MCF 10A (cell line): ENCODE measurements at places on chromosomes 16 and 17. TPM values are rescaled to one million over a fixed set of nuclear protein-coding genes. Genes with fewer than 3 reads are reported as not detected.

Gene MT1F
- total RNA-seq: 1.7 and 2.4 TPM in 2 replicates

DNA sequence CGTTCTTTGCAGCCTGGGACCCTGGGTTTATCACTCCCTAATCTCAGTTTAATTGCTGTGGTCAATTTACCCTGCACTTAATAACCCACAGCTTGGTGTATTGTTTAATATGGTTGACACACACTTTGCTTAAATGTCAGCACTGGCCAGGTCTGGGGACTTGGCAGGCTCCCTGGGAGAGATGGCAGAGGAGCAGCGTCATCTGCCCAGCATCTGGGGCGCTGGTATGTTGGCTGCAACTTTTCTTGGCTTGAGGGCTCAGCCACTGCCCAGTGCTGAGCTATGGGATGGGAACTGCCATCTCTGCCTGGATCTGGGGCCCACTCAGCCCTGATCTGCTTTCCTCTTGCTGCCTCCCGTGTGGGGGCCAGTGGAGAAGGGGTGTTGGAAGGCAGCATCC, 115.7 kb upstream of the IRX3 start:
- DNase-seq: no peak
- H3K36me3 ChIP-seq: no peaks in the 10 kb centered on the region
- no peaks in the 10 kb centered on the region for H3K27me3 ChIP-seq
- no peak overlapping the region for H3K4me3 ChIP-seq

Gene TNFRSF13B
- not detected in 2 replicates for total RNA-seq

Gene SMIM5
- 0.09 TPM in 1 of 2 replicates, not detected in the other for total RNA-seq

DNA sequence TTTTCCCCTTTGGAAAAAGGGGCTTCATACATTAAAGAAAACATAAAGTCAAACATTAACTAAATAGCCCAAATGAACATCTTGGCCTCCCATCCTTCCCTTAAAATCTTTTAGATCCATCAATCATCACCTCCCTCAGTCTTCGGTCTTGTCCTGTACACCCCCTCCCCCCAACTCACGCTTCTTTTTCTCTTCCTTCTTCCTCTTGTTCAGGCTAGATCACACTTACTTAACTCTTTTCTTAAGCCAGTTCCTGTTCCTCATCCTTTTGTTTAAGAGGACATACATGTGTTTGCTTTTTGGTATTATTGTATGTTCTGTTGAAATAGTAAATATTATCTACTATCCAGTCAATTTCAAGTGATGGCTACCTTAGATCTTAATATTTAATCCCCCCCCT, 5.5 kb downstream of the MFSD6L start:
- no peak overlapping the region for H3K27ac ChIP-seq
- no peaks in the 10 kb centered on the region for H3K27me3 ChIP-seq
- no peak overlapping the region for H3K4me3 ChIP-seq
- DNase-seq: no peak
- no peaks in the 10 kb centered on the region for H3K36me3 ChIP-seq

Gene RANBP10
- 17.2 and 21.7 TPM in 2 replicates for total RNA-seq

Gene RAMP2
- total RNA-seq: not detected in 2 replicates

DNA sequence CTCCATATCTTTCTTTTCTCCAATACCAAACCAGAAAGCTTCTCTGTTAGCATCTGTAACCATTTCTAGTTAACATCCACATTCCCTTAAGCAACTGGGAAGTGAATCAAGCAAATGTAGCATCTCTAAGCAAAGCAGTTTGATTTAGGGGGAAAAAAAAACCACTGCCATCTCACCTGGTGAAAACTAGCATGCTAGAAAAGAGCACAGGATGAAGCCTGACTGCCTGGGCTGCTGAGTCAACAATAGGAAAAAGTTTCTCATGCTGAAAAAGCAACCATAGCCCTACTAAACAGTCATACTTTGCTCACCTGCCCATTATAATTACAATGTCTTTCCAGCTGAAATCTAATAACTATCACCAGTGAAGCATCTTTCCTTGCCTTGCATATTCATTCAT, 139.3 kb downstream of the ANKFN1 start:
- peak overlapping the region; percentile 44 for H3K27ac ChIP-seq
- no peaks in the 10 kb centered on the region for H3K36me3 ChIP-seq
- no peak for DNase-seq
- H3K4me3 ChIP-seq: no peak overlapping the region

GRCh38 chr17:54899721-54900456, 763 bp upstream of the TOM1L1 start:
- H3K4me3 ChIP-seq: no peak overlapping the region
- H3K4me1 ChIP-seq: peaks cover 10% of the 10 kb centered on the region
- no peak for DNase-seq

GRCh38 chr16:54212893-54213292, 73.7 kb downstream of the IRX3 start:
- no peak overlapping the region for H3K4me3 ChIP-seq
- no peaks in the 10 kb centered on the region for H3K27me3 ChIP-seq
- DNase-seq: no peak

DNA sequence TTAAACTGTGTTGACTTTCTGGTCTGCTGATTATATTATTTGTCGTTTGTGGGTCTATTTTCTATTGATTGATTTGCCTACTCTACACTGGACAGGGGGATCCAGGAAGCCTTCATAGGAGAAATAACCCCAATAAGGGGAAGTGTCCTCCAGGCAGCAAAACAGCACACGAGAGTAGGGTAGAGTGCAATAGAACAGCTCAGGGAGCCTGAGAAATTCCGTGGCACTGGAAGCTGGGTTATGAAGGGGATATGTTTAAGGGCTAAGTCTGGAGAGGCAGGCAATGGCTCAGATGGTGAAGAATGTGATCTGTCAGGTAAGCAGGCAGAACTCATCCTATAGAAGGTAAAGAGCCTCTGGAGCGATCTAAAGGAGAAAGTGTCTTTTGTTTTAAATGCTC, 20.9 kb downstream of the GP2 start:
- no peak overlapping the region for H3K4me3 ChIP-seq
- H3K27ac ChIP-seq: no peak overlapping the region
- no peaks in the 10 kb centered on the region for H3K36me3 ChIP-seq
- DNase-seq: no peak
- H3K27me3 ChIP-seq: peaks cover 14% of the 10 kb centered on the region
- H3K4me1 ChIP-seq: no peaks in the 10 kb centered on the region

- H3K27ac ChIP-seq: no peak overlapping the region
- no peak for DNase-seq
- no peak overlapping the region for H3K4me3 ChIP-seq
- H3K4me1 ChIP-seq: no peaks in the 10 kb centered on the region
These were observed 9.4 kb upstream of the CMTM4 start for GRCh38 chr16:66705790-66706505.

- H3K27ac ChIP-seq: no peak overlapping the region
- H3K4me3 ChIP-seq: no peak overlapping the region
These were observed 38.5 kb downstream of the IGF2BP1 start for GRCh38 chr17:49035470-49036269.

DNA sequence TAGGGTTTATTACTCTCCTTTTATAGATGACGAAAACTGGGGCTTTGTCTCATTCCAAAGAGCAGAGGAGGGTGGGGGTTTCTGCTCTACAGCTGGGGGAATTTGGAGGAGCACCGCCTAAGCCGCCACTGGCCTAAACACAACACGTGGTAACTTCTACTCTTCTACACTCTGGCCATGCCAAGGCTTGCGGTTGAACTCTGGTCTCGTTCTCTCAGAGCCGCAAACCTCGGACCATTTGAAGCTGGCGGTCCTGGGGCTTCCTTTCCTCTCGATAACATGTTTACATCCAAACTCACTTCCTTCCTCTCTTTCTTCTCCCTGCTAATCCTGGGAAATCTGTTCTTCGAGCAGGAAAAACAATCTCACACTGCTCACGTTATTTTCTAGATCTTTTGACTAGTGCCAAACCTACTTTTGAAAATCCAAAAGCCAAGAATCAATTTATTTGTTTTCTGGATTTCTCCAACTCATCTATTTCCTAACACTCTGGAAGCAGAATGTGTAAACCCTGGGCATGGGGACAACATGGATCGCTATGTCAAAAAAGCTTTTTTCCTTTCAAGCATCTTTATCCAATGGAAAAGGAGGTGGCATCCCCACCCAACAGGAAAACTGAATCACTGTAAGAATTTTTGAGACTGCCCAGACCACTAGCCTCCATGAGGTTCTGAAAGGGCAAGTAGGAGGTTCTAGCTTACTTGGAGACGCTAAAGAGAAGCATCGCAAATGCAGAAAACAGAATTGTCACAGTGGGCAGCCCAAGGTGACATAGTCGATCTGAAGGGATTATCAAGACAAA, 13.6 kb upstream of the EEF2K start:
- H3K27me3 ChIP-seq: no peaks in the 10 kb centered on the region
- peak overlapping the region; percentile 78 for H3K4me3 ChIP-seq
- DNase-seq: no peak

DNA sequence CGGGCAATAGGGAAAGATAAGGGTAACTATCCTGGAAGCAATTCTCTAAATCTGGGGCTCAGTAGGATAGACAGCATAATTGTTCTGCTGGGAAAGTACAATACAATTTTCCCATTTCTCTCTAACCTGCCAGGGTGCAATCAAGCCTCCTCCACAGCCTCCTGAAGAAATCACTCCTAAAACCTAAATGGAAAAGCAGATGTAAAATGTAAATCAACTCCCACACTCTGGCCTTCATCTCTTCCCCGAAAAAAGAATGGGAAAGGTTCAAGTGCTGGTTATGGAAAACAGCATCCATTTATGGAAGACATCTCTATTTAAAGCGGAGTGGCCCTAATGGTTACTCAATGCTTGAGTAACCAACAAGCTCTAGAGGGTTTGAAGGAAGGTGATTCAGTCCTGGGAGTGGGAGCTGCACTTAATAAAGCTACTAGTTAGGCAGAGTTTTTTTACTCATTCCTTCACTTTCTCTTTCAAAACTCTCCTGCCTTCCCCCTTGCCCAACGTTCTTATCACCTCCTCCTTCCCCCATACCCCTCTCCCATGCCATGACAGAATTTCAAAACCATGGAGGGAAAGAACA, 5.1 kb downstream of the MMD start:
- H3K27ac ChIP-seq: no peak overlapping the region
- no peaks in the 10 kb centered on the region for H3K36me3 ChIP-seq
- H3K4me1 ChIP-seq: peaks cover 6% of the 10 kb centered on the region

- DNase-seq: peak; percentile 1
- no peaks in the 10 kb centered on the region for H3K4me1 ChIP-seq
- peaks cover 6% of the 10 kb centered on the region for H3K36me3 ChIP-seq
- H3K4me3 ChIP-seq: no peak overlapping the region
These were observed 50.5 kb downstream of the GPR139 start for GRCh38 chr16:20023190-20023589.

DNA sequence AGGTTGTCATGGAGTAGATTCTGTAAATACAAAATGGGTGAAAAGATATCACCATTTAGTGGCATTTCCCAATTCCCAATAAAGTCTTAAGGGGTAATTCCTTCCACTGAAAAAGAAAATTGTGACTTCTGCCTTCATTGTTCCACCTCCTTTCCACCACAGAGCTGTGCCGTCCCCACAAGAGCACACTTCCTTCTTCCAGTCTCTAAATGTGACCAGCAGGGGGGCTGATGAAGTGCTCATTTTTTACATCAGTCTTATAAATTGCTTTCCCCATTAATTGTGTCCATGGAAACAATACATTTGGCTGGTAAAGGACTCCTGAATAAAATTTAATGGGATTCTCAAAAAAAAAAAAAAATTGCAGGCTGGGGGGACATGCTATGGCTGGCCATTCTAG, 260.8 kb upstream of the PSMD7 start:
- H3K27me3 ChIP-seq: peaks cover 95% of the 10 kb centered on the region
- no peak overlapping the region for H3K4me3 ChIP-seq
- DNase-seq: peak; percentile 16

Gene GPRC5B
- not detected in 2 replicates for total RNA-seq

- H3K27ac ChIP-seq: no peak overlapping the region
- peak; percentile 16 for DNase-seq
- no peaks in the 10 kb centered on the region for H3K27me3 ChIP-seq
- H3K36me3 ChIP-seq: peaks cover 54% of the 10 kb centered on the region
- H3K4me1 ChIP-seq: no peaks in the 10 kb centered on the region
These were observed 59.9 kb downstream of the SEC14L1 start for GRCh38 chr17:77200711-77201110.

Gene OR4D1
- total RNA-seq: not detected in 2 replicates

Gene SYCE1L
- 9.0 and 12.2 TPM in 2 replicates for total RNA-seq

GRCh38 chr17:38751808-38752307, 683 bp upstream of the PSMB3 start:
- peak; percentile 84 for DNase-seq
- H3K4me3 ChIP-seq: peak overlapping the region; percentile 96
- H3K27me3 ChIP-seq: no peaks in the 10 kb centered on the region
